ENCODE measurements at places on chromosomes 12 and 14.
A peak's percentile ranks its signal among the peaks of the same experiment; 100 is the strongest.

DNA sequence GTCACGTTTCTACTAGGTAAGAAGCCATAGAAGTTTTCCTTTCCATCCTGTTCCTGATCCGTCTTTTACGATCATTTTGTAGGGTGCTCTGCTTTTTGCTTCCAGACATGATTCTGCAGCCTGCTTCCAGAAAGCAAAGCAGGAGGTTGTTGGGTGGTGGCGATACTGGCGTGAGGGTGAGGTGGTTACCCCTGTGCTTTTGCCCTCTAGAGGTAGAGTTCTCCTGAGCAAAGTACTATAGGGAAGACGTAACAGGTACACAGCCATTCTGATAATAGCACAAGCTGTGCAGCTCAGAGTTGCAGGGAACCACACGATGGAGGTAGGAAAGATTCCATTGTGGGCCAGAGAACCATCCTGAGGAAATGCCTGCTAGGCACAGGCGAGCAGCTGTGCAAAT, 186.0 kb downstream of the PAH start:
- DNase-seq = no peak

- DNase-seq = no peak
Measured at GRCh38 chr14:41758011-41758665, 151.5 kb downstream of the LRFN5 start.

DNA sequence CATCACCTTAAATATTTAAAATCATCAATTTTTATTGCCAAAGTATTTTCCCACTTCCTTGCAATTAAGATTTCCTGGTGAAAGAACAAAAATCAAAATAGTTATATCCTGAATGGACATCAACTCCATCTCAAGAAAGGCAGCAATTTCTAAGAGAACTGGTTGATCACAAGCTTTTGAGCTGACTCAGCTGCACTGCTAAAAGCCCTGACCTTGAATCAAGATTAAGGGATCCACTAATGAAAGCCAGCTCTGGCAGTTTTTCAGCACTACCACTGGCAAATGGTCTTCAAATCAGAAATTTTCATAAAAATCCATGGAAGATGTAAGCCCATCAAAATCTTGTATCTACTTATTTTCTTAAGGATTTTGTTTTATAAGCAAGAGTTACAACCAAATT, 123.4 kb downstream of the SLC6A15 start:
- no peak for DNase-seq

DNA sequence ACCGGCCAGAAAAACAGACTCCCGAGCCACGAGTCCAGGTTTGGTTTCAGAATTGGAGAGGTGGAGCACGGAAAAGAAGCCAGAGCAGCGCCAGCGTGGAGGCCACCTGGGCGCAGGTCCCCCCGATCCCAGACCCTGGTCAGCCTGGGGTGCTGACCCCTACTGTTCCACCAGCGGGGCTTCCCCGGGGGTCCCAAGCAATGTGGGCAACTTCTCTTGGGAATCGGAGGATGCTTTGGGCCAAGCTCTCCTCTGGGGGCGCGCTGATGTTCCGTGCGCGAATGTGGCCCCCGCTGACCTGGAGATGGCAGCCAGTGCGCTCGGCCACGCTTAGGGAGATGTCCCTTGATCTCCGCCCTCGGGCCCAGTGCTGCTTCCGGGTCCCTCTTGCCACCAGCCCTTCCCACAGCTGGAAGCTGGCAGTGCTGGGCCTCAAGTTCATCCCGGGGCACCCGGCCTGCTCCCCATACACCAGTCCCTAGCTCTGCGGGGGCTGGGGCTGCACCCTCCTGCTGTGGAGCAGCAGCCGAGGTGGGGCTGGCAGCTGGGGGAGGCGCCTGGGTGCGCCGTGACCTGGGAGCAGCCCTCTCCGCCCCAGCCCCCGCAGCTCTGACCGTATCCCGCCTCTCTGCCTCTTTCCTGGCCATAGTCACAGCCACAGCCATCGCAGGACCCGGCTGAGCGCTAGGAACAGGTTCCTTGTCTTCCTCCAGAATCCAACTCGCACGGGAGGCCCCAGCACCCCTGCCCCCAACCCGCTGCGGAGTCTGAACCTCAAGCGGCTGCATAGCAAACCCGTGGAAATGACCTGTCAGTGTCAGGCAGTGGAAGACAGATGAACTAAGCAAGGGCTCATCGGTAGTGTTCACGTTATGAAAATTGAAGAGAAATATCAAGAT, 91.2 kb downstream of the RCOR1 start:
- no peak for DNase-seq

- DNase-seq = no peak
Measured at GRCh38 chr14:64502456-64502855, 1.2 kb downstream of the ZBTB25 start.

DNA sequence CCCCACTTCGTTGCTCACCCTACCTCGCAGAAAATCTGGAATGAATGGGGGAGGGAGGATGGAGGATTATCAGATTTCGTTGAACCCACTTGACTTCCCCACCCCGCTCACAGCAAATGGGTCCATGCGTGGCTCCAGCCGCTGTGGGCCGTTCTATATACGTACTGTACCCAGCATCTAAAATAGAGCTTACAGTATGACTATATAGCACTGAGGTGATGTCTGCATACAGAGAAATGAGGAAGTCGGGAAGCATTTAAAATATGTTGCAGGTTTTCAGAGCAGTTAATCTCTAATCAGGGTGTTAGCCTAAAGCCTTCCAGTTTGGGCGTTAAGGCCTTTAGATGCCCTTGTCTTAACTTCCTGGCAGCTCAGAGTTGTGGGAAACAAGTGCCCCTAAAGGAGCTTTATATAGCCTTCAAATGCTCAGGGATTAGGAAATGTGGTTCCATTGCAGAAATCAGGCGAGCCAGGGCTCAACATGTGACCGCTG, 1.4 kb downstream of the BICDL1 start:
- no peak for DNase-seq

GRCh38 chr14:25537846-25538455, 488.0 kb upstream of the STXBP6 start:
- peak; percentile 54 for DNase-seq

GRCh38 chr12:110575326-110575725, 7.8 kb downstream of the PPTC7 start:
- DNase-seq = no peak

- no peak for DNase-seq
Measured at GRCh38 chr14:67882986-67883555, 63.5 kb downstream of the RAD51B start.

DNA sequence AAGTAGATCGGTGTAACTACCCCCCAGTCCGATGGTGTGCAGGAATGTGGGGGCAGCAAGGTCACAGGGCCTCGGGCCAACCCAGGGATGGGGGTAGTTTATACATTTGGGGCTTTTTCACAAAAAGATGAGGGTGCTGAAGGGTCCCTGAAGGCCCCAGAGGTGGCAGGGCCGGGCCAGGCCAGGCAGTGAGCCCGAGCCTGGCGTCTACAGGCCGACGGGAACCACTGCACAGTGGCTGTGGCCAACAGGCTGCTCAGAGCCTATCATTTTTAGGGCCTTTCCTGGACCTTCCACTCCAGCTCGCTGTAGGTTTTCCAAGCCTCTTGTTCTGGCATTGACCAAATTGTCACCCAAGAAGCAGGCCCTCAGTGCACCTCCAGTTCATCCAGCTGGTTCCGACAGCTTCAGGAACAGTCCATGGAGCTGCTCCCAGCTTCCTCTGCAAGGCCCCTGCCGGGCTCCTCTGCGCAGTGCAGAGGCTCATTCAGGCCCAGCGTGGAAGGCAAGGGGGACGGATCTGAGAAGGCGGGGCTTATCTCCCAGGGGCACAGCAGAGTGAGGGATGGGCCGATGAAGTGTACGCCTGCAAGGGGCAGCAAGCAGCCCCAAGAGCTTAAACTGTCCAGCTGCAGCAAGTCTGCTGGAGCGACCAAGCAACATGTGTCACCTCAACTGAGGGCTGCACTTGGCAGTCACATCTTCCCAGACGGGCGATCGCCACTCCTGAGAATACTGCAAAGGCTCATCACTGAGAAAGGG, 13.9 kb downstream of the CDCA4 start:
- no peak for DNase-seq

- no peak for DNase-seq
Measured at GRCh38 chr14:68817506-68818212, 24.8 kb upstream of the ZFP36L1 start.

Data from NCI-H748 treated with DMSO at 0.1 percent for 48 hours (cell line).